ENCODE measurements at places on chromosomes 3 and 15.

- no peak for DNase-seq
Observed at GRCh38 chr3:23115171-23115877, 87.8 kb upstream of the UBE2E2 start.

DNA sequence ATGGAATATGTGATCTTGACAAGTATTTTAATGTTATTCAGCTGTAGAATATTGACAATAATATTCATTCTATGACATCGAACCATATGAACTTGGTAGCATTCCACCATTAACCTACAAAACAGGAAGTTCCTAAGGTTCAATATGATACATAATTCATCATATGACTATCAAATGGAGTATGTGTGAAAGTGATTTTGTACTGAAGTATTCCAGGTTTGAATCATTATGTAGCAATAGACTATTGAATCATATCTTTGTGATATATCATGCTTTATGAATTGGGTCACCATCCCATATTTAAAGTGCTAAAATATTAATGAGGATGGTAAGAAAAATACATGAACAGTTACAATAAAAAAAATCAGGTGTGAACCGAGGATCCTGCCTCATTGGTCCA is 95.1 kb downstream of the TP63 start:
- no peak for DNase-seq

- no peak for DNase-seq
Observed at GRCh38 chr3:156635973-156636372, 38.4 kb upstream of the TIPARP start.

DNA sequence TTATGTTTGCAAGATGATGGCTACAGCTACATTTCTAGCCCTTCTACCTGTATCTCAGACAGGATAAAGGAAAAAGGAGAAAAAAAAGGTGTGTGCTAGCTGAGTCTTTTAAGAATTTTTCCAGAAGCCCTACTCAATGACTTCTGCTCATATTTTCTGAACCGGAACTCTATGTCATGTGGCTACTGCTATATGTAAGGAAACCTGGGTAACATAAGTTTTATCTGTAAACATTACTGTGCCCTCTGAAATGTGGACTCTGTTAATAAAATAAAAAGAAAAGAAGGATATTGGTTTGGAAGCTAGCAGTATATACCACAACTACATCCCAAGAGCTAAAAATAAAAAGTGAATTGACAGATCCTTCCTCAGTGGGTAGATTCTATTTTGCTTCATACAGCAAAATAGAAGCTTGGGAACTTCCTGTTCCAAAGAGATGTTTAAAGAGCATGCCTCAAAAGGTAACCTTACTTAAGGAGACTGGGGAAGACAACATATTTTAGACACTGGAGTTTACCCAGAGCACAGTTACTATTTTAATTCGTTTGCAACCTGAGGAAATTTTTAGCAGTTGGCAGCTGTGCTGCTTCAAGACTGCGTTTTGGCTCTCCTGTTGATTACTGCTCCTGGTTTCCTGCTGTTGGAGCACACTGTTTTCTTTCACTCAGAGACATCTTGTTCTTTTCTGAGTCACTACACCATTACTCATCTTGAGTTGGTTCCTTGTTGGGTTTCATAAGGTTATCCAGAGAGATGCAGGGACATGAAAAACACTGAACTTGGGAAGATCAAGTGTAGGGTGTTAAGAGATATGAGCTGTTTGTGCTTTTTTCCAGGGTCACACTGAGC is 280.7 kb downstream of the NFKBIZ start:
- DNase-seq = no peak

DNA sequence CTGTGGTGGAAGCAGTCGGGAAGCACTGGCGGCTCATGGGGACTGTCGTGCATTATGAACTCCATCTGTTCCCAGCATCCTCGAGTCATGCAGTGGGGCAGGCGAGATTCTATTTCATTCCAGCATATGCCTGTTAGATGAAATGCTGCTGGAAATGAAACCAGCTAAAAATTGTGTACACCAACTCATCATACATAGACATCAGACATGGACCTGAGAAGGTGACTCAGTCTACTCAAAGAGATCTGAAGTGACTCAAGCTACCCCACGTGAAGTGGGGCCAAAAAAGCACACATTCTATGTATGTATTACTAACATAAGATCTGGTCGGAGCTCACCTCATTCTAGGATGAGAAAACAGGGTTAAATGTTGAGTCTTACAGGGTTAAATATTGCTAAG is 47.5 kb upstream of the FAM98B start:
- no peak for DNase-seq

DNA sequence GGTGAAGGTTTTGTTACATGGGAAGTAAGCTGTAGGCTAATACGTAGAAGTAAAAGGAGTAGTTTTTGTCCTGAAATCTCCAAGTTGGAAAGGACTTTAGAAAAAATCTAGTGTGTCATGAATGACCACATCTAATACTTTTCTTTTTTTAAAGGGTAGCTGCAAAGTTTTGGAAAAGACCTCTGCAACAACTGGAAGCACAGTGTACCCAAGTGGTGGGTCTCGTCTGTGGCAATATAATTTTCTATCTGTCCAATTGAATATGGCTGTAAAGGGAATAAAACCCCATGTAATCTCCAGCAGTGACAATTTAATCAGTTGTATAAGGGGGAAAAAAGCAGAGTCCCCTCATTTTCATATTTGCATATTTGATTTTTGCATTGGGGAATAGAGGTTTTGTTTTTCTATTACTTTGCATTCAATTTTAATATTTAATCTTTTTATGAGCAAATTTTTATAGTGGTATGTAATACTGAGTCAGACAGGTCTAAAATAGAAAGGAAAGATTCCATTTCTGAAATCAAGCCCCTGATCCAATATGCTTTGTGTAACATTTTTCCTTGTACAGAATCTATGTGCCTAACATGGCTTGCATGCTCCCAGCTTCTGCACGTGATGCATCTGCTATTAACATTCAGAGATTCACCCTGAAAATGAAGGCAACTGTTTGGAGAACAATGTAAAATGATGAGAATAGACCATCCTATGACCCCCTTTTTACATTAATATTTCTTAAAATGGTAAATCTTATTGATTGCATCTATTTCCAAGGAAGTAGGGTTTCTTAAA is 531.4 kb downstream of the ZIC1 start:
- no peak for DNase-seq

- DNase-seq = no peak
Observed at GRCh38 chr15:55590788-55591187, 2.6 kb upstream of the PYGO1 start.

GRCh38 chr3:114147251-114147650 is 31.6 kb downstream of the DRD3 start:
- DNase-seq = no peak

DNA sequence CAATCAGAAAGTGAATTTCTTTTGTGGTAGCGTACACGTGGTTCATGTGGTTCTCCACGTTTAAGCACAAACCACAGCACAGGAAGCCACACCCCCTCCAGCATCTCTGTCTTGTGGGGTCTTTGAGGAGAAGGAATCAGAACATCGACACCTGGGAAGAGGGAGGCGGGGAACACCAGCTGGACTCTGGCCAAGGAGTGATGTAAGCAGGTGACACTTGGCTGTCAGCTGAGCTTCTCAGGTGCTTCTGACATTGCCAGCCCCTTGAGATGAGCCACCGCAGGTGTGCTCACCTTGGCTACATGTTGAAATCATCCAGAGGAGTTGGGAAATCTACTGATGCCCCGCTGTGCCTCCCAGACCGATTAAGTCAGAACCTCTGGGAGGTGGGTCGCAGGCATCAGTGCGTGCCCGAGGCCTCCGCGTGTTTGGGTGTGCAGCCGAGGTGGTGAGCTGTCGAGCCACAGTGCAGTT is 85.0 kb downstream of the FAM81A start:
- DNase-seq = no peak
